ENCODE measurements at places on chromosomes 11 and 22.

- DNase-seq, result no peak
Measured at GRCh38 chr11:36454551-36454940, 55.5 kb downstream of the TRAF6 start.

GRCh38 chr22:26463688-26464087 is 19.9 kb downstream of the HPS4 start:
- DNase-seq, result no peak

- DNase-seq, result no peak
Measured at GRCh38 chr11:60274416-60274815, 6.0 kb upstream of the MS4A4A start.

DNA sequence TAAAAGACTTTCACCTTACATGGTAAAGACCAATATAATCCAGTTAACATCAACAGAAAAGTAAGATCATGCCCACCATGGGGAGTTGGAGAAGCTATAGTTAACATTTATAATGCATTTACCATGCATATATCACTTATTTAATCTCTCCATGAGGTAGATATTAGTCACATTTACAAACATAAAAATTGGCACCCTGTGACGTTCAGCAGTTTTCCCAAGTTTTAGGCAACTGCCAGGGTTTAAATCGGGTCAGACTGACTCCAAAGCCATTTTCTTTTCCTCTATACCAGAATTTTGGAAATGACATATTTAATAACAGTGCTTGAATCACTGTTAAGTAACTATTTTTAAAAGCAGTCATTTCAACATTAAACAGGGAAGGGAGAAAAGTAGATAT is 266.3 kb downstream of the DDX10 start:
- no peak for DNase-seq

GRCh38 chr22:30582788-30583545 is 8.5 kb upstream of the GAL3ST1 start:
- DNase-seq, result no peak

- DNase-seq, result no peak
Measured at GRCh38 chr11:60863550-60864521, 3.5 kb upstream of the ZP1 start.

All from cerebellar nuclear complex (tissue), 1 donor.